ENCODE measurements at places on chromosomes 4 and X.

DNA sequence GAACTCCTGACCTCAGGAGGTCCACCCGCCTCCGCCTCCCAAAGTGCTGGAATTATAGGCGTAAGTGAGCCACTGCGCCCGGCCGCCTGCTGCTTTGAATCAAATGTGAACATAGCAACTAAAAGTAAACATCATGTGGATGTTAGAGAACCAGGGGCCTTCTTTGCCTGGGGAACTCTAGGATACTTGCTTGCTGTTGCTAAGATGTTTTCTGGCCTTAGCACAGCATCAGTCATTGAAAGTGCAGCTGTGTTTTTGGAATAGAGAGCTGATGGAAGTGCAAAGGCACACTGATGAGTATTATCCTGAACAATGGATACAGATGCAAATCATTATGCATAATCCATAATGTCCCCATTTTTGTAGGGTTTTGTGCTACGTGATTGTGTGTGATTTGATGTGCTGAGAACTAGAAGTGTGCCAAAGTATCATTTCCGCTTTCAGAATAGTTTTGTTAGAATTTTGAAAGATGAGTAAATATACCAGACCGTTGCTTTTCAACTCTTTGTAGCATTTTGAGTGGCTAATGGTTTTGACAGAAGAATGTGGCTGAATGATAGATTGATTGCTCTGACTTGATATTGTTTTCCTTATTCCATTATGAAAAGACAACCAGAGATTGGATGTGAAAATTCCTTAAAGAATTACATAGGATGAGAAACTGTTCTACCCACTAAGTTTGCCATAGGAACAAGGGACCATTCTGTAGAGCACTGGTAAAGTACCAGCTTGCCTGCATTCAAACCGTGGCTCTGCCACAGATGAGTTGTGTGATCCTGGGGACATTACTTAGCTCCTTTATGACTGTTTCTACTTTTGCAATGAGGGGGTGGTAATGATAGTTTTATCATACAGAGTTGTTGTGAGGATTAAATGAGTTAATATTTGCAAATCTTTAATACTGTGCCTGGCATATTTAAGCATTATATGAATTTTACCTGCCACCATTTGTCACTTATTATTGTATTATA is 74.7 kb downstream of the REPS2 start:
- no peak for DNase-seq

- no peak for DNase-seq
These were observed at the start of gene PWWP3B for GRCh38 chrX:106168107-106168506. TSS of gene PWWP3B (plus strand) at chrX:106168305. CDS start at chrX:106205433, 37,128 bp downstream.

GRCh38 chr4:101014417-101014816 is 332.9 kb downstream of the PPP3CA start:
- DNase-seq, result no peak

DNA sequence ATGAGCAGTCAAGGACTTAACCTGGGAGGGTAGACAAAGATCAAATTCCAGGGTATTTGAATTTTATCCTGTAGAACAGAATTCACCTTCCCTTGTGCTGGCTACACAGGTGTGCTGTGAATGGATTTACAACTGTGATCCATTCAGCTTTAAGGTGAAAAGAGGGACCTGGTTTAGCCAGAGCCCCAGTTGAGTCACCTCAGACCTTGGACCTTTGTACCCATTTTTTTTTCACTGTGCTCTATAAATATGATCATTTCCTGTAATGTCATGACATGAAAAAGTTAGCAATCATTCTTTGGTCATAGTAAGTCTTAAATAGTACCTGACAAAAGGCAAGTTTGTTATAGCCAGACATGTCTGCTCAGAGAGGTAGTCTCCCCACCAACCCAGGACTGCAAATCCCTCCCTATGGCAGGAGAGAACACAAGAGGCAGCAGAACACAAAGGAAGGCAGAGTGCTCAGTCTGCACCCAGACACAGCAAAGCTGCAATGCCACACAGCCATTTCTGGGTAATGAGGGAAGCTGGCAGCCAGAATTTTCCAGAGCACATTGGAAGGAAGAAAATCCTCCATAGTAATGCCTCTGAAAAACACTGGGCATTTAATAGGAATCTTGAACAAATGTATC is 77.9 kb downstream of the CXXC4 start:
- DNase-seq, result no peak

DNA sequence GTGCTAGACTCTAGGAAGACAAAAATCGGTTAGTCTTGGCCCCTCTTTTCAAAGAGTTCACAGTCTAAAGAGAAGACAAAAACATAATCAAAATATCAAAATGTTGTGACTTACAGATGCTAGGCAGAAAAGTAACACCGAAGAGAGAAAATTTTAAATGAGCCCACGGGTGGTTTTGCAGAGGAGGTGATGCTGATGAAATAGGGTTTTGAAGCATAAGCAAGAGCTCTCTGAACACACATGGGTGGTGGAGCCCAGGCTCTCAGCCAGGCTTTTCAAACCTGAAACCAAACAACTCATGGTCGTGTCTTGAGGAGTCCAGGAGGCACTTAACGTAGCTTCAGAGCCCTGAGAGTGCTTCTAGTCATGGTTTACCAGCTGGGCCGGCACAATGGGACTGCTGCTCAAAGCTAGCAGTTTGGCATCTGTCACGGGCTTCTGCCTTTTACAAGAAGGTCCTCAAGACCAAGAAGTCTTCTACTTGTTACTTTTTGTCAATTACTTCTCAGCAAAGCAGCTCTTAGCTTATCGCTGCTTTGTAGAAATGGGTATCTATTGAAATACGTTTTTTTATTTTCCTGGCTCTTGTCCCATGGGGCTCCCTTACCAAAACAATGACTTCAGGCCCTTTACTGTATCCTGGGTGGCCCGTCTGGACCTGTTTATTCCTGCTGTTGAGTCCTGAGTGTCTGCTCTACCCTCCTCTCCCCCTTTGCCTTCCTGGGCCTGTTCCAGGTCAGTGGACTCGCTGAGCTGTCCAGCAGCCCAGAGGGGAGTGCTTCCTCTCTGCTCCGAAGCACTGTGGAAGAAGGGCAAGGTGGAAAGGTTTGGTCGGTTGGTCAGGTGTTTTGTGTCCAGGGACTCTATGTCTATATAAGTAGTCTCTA is 69.5 kb downstream of the TNIP2 start:
- DNase-seq, result no peak

GRCh38 chr4:160142579-160142978 is 1039.7 kb downstream of the RAPGEF2 start:
- no peak for DNase-seq

- no peak for DNase-seq
These were observed 1.8 kb downstream of the IL15 start for GRCh38 chr4:141638230-141638629.

GRCh38 chr4:128854433-128854832 is 44.9 kb downstream of the JADE1 start:
- DNase-seq, result peak; percentile 49

GRCh38 chrX:151801980-151802379 is 67.4 kb downstream of the CNGA2 start:
- DNase-seq, result no peak

DNA sequence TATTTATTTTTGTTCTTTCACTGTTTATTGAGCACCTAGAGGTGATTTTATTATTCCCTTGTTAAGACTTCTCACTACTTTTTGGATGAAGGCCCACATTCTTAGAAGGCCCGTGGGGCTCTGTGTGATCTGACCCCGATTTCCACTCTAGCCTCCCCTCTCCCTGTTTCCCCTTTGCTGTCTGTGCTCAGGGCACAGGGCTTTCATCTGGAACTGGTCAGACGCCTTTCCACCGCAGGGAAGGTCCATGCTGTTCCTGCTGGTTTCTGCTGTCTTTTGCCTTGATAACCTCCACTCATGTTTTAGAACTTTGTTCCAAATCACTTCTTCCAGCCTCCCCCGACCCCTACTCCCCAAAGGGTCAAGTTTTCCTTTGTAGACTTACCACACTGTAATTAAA is 31.3 kb upstream of the ANAPC4 start:
- DNase-seq, result no peak

GRCh38 chr4:119615068-119615719 is 13.4 kb downstream of the PDE5A start:
- no peak for DNase-seq

DNA sequence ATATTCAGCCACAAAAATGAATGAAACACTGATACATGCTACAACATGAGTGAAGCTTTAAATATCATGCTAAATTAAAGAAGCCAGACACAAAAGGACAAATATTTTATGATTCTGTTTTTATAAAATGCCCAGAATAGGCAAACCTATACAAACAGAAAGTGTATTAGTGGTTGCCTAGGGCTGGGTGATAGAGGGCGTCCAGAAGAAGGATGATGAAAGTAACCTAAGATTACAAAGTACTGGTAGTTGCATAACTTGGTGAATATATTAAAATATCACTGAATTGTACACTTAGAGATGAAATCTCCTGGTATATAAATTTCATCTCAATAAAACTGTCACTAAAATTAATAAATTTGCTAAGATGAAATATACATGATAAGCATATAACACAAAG is 67.5 kb downstream of the FBXW7 start:
- no peak for DNase-seq

- DNase-seq, result no peak
These were observed 25.3 kb upstream of the EPGN start for GRCh38 chr4:74282926-74283325.

DNA sequence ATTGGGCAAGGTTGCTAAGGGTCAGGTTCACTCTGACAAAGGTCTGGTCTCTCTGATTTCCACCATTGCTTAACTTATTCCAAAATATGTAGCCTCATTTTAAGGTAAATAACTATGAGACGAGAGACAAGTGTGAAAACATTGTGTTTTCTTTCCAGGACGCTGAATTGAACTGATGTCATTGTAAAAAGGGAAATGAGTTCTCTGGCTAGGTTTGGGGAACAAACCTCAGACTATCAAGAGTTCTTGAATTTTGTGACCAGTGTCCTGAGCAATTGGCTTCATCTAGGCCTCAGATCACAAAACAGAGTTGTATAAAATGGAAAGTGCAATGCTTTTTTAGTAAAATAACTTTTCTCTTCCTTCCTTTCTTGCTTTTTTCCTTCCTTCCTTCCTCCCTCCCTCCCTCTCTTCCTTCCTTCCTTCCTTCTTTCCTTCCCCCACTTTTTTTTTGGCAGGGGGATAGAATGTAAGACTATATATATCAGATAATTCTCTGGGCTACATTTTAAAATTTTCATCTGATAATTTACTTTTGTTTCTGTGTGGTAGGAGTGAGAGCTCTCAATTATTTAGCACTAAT is 30.8 kb upstream of the CXCL8 start:
- DNase-seq, result no peak

- peak; percentile 41 for DNase-seq
These were observed 88.8 kb upstream of the ESX1 start for GRCh38 chrX:104343428-104344129.

DNA sequence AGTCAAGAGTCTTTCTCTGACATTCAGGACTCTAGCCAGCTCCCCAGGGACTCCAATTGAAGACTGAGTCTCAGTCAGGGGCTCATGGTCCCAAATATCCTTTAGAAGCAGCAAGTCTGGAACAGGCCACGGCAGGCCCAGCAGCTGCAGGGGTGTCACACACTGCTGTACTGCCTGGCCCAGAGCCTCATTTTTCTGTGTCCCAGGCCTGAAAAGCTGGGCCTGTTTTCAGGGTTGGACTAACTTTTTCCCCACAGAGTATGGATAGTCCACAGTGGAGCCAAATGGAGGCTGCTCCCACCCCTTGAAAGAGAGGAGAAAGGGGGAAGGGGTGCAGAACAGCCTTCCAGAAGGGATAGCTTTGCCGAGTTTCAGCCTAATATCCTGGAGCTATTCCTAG is 146.8 kb upstream of the NALF2 start:
- no peak for DNase-seq

DNA sequence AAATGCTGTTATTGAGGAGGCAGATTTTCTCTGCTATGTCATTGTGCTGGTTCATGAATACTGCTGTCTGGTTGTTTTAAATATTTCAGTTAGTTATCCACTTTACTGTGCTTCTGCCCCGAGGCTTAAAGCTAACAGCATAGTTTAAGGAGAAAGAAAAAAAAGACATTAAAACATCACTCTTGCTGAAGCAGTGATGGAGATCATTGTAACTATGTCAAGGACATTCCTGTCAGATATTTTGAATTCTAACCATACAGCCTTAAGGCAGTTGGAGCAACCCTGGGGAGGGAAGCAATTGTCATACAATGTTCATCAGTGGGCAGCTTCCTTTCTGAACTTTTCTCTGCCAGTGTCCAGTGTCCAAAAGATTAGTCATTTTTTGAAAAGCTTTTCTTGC is 199.0 kb upstream of the DDX53 start:
- no peak for DNase-seq

- no peak for DNase-seq
These were observed 82.1 kb downstream of the NYX start for GRCh38 chrX:41529221-41529620.

DNA sequence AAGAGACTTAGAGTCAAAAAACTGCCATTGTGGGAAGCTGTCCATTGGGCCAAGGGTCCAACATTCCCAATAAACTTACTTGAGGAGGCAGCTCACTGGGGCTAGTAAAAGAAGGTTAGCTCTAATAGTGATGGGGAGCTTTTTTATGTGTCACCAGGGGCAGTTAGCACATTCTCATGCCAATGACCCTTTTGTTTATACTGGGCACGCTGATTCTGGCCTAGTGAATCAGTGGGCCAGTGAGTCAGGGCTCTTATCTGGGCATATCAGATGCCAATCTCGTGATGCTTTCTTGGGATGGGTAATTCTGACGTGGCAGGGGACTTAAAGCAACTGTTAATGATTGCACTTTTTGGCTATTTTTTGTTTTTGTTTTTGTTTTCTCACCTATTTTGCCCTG is 27.8 kb downstream of the TCEAL1 start:
- DNase-seq, result no peak

- no peak for DNase-seq
These were observed 177.8 kb downstream of the RASL11B start for GRCh38 chr4:53039741-53040458.

- no peak for DNase-seq
These were observed 2.7 kb upstream of the PYURF start for GRCh38 chr4:88526221-88526815.

- no peak for DNase-seq
These were observed 2.1 kb upstream of the FAT1 start for GRCh38 chr4:186725469-186726425.

GRCh38 chrX:2548711-2549423 is 48.1 kb upstream of the DHRSX start:
- DNase-seq, result no peak

DNA sequence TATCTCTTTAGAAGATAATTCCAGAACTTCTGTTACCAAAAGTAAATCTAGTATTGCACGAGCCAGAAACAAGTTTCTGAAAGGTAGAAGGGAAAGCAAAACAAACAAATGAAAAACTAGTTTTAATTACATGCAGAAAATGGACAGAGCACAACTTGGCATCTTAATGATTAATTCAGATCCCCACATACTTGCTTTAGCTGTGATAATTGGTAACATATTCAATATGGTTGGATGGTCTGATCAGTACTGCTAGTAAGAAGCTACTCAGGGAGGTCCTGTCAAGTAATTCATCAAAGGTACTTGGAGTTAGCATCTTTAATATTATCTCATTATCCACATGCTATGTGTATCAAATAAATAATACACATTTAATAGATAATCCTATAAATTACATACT is 204.3 kb downstream of the TRAM1L1 start:
- no peak for DNase-seq

GRCh38 chr4:174211622-174212044 is 71.8 kb downstream of the FBXO8 start:
- DNase-seq, result no peak

Data from DND-41 (cell line).